Upper lobe of left lung (tissue), 6 donors: ENCODE measurements at places on chromosomes 4 and X.

DNA sequence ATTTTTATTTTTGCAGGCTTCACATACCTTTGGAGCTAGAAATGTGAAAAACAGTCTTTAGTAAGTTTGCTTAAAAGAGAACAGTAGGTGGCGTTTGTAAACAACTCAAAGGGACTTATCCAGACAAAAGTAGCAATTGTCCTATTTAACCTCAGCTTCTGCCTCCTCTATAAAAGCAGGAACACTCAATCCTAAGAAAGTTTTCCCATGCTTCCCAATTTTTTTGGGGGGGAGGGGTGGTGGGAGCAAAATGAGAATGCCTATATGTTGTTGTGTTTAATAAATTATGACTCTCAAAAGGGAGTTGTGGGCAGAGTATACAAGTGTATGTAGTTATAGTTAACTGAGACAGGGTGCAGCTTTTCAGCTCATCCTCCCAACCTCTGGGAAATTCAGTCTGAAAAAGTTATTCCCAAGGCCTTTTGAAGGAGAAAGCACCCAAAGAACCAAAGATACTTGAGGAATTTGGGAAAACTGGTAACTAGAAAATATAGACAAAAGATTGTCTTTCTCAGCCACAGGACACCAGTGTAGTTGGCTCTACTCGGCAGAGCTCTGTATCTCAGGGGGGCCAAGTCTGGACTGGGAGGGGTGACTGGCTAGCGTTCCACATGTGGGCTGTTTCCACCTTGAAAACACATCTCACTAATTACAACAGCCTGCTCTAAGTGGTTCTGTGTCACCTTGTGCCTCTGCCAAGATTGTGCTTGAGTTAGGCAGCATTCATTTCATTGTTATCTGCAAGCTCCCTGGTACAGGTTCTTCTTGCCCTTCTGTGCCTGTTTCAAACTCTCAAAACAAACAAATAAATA, 2.8 kb downstream of the SFRP2 start:
- DNase-seq: no peak

GRCh38 chrX:22360129-22360528, 87.4 kb downstream of the CBLL2 start:
- DNase-seq: no peak

DNA sequence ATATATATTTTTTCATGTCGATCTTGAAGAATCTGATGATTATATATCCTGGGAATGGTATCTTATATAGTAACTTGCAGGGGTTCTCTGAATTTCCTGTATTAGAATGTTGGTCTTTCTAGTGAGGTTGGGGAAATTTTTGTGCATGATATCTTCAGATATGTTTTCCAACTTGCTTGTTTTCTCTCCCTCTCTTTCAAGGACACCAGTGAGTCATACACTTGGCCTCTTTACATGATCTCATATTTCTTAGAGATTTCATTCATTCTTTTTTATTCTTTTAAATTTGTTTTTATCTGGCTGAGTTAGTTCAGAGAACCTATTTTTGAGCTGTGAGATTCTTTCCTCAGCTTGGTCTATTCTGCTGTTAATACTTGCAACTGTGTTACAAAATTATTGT, 27.2 kb upstream of the C4orf17 start:
- DNase-seq: no peak

DNA sequence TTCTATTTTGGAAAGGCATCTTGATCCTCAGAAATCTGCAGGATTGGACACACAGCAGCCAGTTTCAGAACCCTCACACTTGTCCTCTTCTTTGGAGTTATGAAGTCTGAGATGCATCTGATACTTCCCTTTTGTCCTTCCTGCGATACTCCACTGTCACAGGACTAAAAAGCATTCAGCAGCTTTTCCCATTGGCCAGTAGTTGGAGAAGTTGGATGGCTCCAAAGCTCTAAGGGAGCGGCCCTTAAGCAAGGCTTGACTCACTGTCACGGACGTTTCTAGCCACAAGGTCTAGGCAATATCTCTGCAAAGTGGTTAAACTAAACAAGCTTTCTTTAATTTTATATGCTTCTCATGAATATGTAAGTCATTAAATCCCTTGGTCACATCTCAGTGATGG, 417.0 kb downstream of the AFF2 start:
- no peak for DNase-seq

GRCh38 chrX:11944501-11944900, 186.5 kb downstream of the MSL3 start:
- no peak for DNase-seq
